NCI-H524 treated with DMSO at 0.1 percent for 48 hours (cell line): ENCODE measurements at places on chromosomes 2 and 18.

GRCh38 chr2:6676241-6676640 lies 189.5 kb downstream of the CMPK2 start:
- no peak for DNase-seq

DNA sequence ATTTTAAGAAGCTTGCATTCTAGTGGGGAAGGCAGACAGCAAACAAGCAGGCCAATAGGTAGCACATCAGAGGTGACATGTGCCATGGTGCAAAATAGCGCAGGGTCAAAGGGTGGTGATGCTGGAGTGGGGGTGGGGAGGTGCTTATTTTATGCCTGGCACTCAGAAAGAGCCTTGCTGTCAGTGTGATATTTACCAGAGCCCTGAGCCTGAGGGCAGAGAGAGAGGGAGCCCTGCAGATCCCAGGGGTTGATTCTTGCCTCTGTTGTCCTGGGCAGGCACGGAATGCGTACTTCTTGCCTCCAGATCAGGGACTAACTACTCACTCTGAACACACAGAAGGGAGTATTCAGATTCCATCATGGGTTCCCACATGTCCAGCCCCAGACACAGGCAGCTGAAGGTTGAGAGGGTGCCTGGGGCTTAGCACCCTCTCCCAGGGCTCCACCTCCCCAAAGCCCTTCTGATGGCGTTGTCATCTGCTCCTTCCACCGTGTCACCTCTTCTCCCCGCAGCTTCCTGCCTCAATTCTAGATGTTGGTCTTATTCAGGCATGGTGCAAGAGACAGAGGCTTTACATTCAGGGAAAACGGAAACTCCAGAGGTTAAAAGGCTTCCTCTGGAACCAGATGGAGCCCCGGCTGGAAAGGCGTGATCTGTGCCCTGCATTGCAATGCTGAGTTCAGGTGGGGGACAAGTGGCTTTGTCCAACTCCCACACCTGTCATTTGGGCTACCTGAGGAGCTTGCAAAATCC lies 252.3 kb downstream of the HAUS1 start:
- no peak for DNase-seq

DNA sequence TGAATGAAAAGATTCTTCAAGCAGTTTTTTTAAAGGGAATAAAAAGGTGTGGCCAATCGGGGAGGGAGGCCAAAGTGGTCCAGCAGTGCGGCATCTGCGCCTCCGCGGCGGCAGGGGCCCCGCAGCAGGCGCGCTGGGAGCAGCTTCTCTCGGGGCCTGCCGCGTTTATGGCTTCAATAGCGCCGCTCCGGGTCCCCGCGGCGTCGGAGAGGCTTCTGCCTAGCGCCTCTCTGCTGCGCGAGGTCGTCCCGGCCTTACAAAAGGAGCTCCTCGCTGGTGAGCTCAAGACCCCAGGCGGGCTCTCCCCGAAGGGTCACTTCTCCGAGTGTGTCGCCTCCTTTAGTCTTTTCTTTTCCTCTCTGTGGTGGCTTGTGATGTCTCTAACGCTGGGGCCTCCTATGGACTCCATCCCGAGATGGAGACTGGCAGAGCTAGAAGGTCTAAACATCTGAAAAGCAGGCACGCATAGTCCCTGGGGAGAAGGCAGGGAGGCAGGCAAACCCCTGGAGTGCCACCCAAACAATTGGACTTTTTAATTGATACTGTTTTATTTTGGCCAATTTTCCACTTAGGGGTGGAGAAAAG lies 67.1 kb downstream of the SUMO1 start:
- DNase-seq = no peak

DNA sequence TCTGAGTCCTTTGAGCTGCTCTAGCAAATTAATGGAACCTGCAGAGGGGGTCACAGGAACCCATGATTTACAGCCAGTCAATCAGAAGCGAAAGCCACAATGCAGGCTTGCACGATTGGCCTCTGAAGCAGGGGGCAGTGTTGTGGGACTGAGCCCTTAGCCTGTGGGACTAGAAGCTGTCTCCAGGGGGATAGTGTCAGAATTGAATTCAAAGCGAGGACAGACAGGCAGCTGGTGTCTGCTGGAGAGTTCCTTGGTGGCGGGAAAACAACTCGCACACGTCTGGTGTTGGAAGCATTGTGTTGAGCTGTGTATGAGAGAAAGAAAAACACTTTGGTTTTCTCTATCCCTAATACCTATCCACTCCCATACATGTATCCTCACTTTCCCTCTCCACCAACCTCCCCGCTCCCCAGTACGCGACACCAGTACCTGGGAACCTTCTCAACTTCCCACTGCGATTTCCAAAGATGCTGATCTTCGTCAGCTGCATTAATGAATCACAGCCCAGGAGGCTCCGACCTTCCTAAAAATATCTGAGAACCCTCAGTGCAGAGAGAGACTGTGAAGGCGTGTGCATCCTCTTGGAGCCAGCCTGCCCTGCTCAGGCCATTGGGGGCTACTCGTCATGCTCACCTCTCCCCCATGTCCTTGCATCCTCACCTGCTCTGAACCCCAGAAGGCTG lies 88.2 kb downstream of the HS1BP3 start:
- DNase-seq = peak; percentile 29

GRCh38 chr2:618422-618990 lies 58.7 kb downstream of the TMEM18 start:
- no peak for DNase-seq

DNA sequence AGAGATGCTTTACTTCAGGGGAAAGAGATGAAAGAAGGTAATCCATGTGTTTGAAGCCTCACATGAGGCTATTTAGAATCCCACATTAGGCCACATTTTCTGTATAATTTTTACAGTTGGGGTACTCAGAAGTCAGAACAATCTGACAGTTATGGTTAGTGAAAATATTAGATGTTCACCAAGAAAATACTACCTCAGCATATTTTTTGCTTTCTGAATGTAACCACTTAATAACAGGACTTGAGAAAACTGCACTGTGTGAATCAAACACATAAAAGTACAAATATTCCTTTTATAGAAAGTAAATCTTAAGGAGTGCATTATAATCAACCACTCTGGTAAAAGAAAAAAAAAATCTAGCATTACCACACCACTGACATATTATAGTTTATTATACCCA lies 169.3 kb downstream of the SATB2 start:
- no peak for DNase-seq

DNA sequence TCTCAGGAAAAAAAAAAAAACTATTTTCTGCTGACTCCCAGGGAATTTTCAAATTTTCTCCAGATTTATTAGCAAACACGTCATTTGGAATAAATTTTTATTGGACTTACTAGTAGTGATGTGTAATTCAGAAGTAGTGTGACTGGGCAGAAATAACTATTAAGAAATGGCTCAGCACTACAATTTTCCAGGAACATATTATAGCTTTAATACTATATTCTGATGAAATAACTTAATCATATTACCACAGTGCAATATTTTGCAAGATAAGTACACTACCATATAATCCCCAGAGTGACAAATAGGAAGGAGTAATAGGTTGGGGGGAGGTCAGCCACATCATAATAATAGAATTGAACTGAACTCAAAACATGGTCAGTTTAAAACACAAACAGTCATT lies 19.7 kb upstream of the TNFAIP6 start:
- no peak for DNase-seq

DNA sequence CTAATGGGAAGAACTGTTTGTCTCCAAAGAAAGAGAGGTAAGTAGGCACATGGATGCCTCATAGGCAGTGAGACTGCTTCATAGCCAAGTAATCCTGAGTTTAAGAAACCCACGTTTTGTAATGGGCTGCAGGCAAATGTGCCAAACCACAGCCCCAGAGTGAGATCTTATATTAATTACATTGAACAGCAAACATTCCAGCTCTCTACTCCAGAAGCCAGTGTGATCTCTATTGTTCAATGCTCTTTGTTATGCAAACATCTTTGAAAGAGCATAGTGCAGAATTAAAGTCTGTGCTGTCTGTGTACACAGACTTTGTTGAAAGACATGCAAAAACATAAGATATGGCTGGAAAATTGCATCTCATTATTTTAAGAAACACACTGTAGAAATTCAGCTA lies 720.8 kb upstream of the REG3G start:
- DNase-seq = no peak

GRCh38 chr2:100350661-100351185 lies 28.4 kb upstream of the LONRF2 start:
- no peak for DNase-seq

GRCh38 chr2:233080836-233081229 lies 20.7 kb downstream of the INPP5D start:
- DNase-seq = no peak

DNA sequence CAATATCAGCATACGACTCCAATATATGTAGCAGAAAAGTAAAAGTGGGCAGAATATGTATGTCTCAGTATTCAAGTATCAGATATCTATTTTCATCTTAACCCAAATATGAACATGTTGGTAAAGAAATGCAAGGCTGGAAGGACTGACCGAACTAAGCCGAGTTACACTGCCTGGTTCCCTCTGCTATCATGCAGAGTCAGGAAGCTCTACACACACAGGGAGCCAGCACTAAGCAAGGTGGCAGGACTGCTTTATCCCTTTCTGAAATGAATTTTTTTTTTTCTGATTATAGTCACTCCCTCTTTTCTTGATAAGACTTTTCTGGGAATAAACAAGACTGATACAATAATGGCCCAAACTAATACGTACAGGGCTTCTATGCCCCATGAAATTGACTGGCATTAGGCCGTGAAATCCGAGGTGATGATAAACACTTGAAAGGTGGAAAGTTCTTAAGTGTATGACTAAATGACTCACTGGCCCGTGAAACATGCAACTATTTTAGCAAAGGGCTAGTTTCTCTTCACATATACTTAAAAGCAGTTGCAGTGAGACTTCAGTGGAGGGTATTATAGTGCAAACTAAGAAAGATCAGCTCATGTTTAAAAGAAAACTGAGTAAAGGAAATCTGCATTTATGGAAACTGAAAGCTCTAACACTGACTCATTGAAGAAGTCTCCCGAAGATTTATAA lies 14.9 kb downstream of the DPP4 start:
- DNase-seq = no peak

DNA sequence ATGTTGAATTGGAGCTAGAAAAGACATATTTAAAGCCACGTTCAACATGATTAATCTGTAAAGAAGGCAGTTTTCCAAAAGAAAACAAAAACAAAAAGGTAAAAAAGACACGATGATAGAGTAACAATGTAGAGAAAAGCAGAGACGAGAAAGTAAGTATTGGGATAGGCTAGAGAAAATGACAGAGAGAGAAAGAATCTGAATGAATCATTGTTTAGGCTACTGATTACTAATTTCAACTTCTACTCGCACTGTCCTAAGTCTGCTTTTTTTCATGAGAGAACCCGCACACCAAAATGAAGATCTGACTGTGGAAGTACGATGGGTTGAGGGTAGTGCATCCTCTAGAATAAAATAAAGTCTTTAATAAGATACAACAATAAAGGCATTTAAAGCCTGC lies 1599.2 kb upstream of the TMEFF2 start:
- DNase-seq = no peak
